Thoracic aorta (tissue), 2 donors: ENCODE measurements at places on chromosomes 12 and 14.

DNA sequence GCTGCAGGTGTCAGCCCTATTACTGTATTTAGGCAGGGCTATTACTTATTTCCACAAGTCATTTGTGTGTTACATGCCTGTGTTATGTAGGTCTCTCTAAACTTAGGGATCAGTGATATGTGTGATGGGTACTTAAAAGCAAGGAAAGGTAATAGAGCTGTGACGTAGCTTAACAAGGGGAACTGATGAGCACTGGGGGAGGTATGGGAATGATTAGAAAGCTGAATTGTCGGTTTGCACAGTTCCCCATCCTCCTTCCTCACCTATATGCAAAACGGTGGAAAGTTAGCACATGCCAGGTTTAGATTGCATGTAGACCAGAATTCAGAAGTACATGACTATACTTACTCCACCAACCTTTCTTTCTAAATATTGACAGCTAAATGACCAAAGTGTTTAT, 494.3 kb upstream of the GARIN6 start:
- DNase-seq = no peak

DNA sequence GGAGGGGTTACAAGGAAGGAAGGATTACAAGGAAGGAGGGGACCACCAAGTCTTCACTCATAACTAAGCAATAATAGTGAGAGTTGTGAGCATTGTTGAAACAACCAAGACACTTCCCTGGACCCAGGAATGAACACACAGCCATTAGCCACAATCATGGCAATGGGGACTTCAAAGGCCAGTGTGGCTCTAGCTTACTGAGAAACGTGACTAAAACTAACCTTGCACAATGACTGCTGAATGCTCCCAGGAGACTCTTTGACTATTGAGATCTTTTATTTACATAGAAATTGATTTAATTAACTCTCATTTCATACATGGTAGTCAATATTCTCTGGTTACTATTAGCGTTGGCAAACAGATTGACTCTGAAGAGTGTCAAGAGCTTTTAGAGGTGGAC, 263.0 kb upstream of the SOX5 start:
- no peak for DNase-seq

- no peak for DNase-seq
Measured at GRCh38 chr12:43370263-43370662, 181.7 kb downstream of the ADAMTS20 start.

GRCh38 chr12:71392521-71393145, 47.0 kb upstream of the LGR5 start:
- no peak for DNase-seq

DNA sequence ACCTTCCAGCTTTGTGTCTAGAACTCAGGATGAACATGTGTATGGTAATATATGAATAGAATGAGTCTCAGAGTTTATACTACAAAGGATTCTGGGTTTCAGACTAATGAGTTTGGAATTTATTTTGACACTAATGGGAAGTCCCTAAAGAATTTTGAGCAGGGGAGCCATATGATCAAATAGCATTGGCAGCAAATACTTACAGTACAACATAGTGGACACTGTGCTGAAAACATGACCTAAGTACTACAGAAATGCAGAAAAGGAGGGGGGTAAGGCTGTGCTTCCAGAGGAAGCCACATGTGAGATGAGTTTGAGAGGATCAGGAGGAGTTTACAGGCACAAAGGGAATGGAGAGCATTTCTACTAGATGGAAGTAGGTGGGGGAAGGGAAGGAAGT, 225.8 kb downstream of the C12orf42 start:
- DNase-seq = no peak
